ENCODE measurements at places on chromosomes 6 and 20.

GRCh38 chr6:107712665-107713551, 111.2 kb downstream of the SCML4 start:
- peak; percentile 79 for DNase-seq

DNA sequence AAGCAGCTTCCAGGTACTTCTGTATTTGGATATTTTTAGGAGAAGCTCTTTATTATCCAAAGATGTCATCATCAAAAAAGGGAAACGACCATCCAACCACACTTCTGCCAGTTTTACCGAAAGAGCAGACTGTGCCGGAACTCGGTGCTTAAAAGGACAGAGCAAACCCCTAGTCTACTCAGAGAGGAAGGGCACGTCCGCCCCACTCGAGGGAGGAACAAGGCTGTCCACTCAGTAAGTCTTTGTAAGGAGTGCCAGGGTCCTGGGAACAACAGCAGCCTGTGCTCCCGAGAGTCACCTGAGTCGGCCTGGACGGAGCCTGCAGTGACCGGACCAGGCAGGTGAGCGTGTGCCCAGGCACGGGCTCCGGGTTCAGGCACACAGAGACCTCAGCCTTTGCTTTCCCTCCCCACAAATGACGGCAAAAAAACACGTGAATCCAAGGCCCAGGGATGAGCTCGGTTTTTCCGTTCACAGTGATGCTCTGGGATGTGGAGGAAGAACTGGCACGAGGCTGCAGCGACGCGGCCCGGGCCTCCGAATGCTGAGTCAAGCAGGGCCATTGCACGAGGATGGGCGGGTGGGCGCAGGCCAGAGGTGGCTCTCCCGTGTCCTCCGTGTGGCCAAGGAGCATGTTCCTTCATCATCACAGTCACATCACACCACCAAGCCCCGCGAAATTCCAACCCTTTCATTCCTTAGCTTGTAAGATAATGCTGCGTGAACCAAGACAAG, 17.4 kb upstream of the SLCO4A1 start:
- no peak for DNase-seq

DNA sequence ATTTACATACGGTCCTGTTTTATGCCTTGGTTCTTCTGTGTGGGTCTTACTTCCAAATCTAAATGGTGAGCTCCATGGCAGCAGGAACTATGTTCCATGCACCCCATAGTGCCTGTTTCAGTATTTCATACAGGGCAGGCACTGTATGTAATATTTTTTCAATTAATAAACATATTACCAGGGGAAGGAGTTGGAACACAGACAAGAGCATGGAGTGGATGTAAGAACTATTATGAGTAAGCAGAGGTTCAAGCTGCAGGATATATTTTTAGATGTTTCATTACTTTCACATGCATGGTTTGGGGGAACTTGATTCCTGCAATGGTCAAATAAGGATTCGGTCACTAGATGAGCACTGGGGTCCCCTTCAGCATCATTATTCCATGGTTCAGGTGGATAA, 108.3 kb downstream of the KIF13A start:
- DNase-seq: no peak

DNA sequence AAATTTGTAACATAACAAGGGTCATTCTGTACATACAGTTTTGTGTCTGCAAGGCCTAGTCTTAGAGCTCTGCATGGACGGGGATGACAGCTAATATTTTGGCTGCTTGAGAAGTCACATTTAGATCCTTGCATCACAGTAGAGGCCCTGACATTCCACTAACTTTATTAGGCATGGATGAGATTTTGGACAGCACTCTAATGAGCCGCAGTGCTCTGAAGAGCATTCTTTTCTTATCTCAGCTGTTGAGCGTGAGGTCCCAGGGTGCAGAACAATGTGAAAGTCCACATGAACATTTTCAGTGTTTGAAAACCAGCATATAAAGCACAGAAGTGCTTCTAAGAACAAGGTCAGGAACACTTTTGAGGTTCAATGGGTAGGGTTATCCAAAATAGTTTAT, 58.9 kb downstream of the IPCEF1 start:
- no peak for DNase-seq

- no peak for DNase-seq
Observed at GRCh38 chr6:135938576-135939207, 87.2 kb downstream of the PDE7B start.

DNA sequence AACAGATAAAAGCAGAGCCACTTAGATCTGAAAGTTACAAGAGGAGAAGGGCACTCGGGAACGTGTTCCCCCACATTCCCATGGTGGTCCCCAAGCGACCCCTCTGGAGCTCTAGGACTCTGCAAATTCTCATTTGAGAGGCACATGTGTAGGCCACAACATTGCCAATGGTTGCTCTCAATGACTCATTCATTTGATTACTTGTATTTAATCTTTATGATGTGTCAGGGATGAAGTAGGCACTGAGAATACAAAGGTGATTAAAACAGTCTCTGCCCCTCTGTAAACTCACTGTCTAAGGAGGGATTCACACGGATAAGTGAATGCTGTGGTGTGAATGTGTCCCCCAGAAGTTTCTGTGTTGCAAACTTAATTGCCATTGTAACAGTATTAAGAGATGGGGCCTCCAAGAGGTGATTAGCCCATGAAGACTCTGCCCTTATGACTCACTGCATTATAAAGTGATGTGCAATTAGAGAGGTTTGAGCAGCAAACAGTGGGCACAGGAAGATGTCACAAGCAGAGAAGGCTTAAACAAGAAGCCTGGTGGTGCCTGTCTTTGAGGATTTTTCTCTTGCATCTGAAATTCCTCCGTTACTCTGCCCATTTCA, 34.0 kb upstream of the TRAM2 start:
- no peak for DNase-seq

GRCh38 chr6:3501826-3502500, 45.1 kb upstream of the SLC22A23 start:
- DNase-seq: no peak

DNA sequence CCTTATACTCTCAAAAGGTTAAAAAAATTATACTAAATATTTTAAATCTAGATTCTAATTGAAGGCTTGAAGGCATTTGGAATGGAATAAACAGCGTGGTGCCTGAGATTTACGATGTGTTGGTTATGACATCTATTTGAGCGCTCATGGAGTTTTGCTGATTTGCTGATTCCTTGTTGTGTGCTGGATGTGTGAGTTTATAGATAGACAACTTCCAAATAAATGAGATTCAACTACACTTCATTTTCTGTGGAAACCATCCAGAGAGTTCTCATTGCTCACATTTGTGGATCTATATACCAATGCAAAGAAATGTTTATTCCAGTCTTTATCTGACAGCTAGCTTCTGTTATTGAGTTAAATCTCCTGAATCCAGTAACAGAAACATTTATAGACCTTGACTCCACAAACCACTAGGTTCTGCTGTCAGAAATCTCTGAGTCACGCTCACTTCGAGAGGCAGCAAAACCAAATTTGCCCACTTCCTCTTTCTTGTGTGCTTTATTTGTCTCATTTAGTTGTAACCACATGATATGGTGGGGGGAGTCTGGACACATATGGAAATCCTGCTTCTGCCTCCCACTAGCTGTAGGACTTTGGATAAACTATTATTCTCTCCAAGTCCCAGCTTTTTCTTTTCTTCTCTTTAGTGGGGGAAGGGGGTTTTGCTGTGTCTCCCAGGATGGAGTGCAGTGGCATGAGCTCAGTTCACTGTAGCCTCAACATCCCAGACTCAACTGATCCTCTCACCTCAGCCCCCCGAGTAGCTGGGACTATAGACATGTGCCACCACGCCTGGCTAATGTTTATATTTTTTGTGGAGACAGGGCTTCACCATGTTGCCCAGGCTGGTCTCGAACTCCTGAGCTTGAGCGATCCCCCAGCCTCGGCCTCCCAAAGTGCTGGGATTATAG, 54.5 kb downstream of the IPCEF1 start:
- peak; percentile 47 for DNase-seq

GRCh38 chr20:2390951-2391675, 10.4 kb downstream of the TGM6 start:
- DNase-seq: no peak

- no peak for DNase-seq
Observed at GRCh38 chr6:131565056-131565455, 8.0 kb upstream of the ARG1 start.

GRCh38 chr20:17935761-17936160, 32.8 kb downstream of the SNX5 start:
- no peak for DNase-seq

- DNase-seq: peak; percentile 46
Observed at GRCh38 chr6:158564243-158565121, 4.6 kb downstream of the TMEM181 start.

- DNase-seq: no peak
Observed at GRCh38 chr6:110475066-110475653, 1.3 kb downstream of the SLC22A16 start.

GRCh38 chr6:3746696-3747095, 4.8 kb downstream of the PXDC1 start:
- DNase-seq: no peak

GRCh38 chr20:1700990-1701389, 43.4 kb upstream of the SIRPG start:
- DNase-seq: no peak
